ENCODE measurements at places on chromosomes 1 and 21. TPM values are rescaled to one million over a fixed set of nuclear protein-coding genes. Genes with fewer than 3 reads are reported as not detected.

The CLCA1 gene
- total RNA-seq, result not detected

DNA sequence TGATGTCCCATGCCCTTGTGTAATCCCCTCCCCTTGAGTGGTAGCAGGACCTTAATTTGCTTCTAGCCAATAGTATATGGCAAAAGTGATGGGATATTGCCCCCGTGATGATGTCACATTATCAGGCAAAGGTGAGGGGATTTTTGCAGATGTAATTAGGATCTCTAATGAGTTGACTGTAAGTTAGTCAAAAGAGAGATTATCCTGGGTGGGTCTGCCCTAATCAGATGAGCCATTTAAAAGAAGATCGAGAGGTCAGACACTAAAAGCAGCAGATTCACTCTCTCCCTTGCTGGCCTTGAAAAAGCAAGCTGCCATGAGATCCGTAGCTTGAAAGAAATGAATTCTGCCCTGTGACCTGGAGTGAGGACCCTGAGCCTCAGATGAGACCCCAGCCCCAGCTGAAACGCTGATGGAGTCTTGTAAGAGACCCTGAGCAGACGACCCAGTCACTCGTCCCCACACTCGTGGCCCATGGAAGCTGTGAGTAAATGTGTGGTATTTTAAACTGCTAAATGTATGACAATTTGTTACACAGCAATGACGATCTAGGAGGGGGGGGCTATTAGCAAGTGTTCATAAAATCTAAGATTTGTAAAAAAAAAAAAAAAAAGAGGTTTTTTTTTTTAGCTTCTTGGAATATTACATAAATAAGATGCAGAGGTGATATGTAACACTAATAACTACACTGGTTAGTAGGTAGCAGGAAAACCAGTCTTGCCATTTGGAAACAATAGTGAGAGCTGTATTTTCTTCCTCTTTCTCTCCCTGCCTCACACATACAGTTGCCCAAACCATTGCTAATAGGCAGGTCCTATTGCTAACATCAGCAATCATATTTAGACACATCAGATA lies 50.3 kb upstream of the TARBP1 start:
- no peaks in the 10 kb centered on the region for H3K36me3 ChIP-seq
- no peaks in the 10 kb centered on the region for H3K27me3 ChIP-seq
- DNase-seq, result no peak
- peaks cover 13% of the 10 kb centered on the region for H3K4me1 ChIP-seq

DNA sequence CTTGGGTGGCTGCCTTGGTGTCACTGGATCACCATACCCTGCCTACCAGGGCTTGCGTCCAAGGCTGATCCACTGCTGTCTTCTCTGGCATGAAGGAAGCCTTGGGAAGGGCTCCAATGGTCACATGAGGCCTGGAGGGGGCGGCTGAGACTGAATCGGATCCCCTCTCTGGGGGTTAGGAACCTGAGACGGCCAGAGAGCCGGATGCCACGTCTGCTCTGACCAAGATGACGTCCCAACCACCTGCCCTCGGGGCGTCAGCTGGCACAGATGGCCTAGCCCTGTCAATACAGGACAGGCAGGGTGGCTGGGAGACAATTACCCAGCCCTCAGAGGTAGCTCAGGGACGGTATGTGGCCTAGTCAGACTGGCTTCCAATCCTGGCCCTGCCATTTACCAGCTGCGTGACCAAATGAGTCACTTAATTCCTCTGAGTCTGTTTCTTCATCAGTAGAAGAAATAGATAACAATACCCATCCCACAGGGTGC lies 5.4 kb downstream of the TRIM62 start:
- no peak overlapping the region for H3K4me3 ChIP-seq
- no peaks in the 10 kb centered on the region for H3K27me3 ChIP-seq
- peaks cover 14% of the 10 kb centered on the region for H3K4me1 ChIP-seq

DNA sequence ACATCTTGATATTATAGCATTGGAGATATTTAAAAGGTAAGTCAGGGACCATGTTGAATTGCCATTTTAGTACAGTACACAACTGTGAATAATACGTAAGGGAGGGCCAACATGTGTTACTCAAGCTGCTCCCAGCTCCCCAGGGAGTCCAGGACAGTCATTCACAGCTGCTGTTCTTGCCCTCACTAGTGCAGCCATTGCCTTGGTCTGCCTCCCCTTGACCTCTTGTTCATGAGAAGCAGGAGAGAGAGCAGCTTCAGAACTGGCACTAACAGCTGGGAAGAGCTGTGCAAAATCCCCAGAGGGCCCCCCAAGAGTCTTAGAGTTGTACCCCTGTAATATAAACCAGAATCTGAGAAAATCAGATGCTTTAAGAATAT lies 16.4 kb downstream of the TCEANC2 start:
- no peaks in the 10 kb centered on the region for H3K4me1 ChIP-seq
- H3K27me3 ChIP-seq, result no peaks in the 10 kb centered on the region

GRCh38 chr1:13889495-13889894 lies 189.5 kb downstream of the PRDM2 start:
- DNase-seq, result no peak
- no peak overlapping the region for H3K27ac ChIP-seq
- H3K27me3 ChIP-seq, result peaks cover 51% of the 10 kb centered on the region
- no peak overlapping the region for H3K4me3 ChIP-seq
- peaks cover 9% of the 10 kb centered on the region for H3K4me1 ChIP-seq

DNA sequence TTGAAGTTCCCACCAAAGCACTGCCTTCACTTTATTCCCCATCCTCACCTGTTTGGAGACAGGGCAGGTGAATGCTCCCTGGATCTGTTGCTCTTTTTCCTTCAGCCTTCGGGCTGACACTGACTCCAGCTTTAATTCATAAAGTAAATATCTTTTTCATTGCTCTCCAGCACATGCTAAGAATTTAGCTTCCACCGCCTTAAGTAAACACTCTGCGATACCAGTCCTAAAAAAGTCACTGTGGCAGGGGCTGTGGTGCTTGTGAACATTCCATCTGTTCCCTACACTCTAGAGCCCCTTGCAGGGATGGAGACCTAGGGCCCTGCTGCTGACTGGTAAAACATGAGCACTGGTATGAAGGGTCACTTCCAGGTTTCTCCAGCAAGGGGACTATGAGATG lies 896 bp upstream of the PLA2G2A start:
- no peak overlapping the region for H3K27ac ChIP-seq
- no peaks in the 10 kb centered on the region for H3K4me1 ChIP-seq
- no peaks in the 10 kb centered on the region for H3K36me3 ChIP-seq
- no peak for DNase-seq

DNA sequence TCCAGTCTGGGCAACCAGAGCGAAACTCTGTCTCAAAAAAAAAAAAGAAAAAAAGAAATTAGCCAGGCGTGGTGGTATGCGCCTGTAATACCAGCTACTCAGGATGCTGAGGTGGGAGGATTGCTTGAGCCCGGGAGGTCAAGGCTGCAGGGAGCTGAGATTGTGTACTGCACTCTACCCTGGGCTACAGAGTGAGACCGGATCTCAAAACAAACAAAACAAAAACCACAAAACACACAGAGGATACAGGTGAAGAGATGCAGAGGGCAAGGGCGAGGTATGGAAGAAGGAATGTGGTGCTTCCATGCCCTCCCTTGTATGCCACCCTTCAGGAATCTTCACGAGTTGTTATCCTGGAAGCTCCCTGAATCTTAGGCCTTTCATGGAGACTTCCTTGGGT lies 68.5 kb downstream of the NDUFS5 start:
- no peak for DNase-seq
- no peaks in the 10 kb centered on the region for H3K36me3 ChIP-seq
- no peaks in the 10 kb centered on the region for H3K4me1 ChIP-seq
- no peak overlapping the region for H3K27ac ChIP-seq
- H3K27me3 ChIP-seq, result no peaks in the 10 kb centered on the region

DNA sequence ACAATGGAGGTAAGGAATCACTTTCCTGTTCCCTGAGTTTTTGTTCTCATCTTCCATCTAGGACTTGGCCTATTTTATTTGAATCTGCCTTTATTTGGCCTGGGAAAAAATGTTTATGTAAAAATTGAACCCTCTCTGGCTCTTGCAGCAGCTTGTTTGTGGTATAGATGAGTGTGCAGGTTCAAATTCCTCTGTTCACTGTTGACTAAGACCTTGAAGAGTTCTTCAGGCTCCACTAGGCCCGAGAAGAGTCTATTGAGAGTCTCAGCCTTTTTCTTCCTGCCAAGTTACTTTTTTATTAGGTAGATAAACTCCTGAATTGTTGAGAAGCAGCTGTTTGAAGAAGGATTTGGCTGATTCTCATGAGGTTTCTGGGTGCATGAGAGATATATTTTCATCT lies 248.8 kb upstream of the ADGRL2 start:
- no peaks in the 10 kb centered on the region for H3K27me3 ChIP-seq
- H3K4me3 ChIP-seq, result no peak overlapping the region
- no peaks in the 10 kb centered on the region for H3K36me3 ChIP-seq

The CYP4X1 gene
- not detected for total RNA-seq

DNA sequence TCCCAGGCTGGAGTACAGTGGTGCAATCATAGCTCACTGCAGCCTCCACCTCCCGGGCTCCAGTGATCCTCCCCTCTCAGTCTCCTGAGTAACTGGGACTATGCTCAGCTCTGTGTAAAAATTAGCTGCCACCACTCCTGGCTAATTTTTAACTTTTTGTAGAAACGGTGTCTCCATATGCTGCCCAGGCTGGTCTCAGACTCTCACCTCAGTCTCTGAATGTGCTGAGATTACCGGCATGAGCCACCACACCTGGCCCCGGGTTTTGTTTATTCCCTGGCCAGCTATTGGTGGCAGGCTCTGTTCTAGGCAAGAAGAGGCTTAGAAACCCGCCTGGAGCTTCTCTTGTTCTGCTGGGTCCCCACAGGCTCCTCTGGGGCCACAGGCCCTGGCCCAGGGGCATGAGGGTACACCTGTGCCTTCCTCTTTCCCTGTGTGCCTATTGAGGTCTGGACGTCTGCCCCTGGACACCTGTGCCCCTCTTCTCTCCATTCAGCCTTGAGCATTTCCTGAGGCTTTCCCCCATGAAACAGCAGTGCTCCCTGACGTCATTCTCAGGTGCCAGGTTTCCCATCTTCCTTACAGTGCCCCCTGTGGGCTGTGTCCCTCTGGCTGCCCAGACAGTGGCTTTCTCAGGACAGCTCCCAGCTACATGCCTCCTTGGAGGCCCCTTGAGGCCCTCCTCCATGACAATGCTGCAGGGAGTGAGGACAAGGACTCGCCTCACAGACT lies 57.5 kb downstream of the PCP4 start:
- H3K27me3 ChIP-seq, result no peaks in the 10 kb centered on the region
- H3K27ac ChIP-seq, result no peak overlapping the region
- no peak for DNase-seq
- H3K4me1 ChIP-seq, result no peaks in the 10 kb centered on the region

The HRNR gene
- total RNA-seq, result not detected

DNA sequence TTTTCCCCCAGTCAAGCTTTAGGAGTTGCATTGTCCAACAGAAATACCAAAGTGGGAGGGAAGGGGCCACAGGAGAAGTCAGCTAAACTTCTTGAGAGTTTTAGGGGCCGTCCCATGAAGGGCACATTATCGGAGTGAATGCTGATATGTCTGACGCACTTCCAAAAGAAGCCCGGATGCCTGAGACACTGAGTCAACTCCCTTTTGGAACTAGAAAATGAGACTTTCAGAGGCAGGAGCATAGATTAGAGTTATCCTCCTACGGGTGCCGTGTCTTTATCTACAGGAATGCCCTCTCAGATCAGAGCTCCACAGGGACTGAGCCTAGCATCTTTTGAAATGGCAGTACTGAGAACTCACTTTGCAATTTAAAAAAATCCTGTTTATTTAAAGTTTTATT lies 13.1 kb downstream of the ACTN2 start:
- H3K27ac ChIP-seq, result no peak overlapping the region
- no peaks in the 10 kb centered on the region for H3K36me3 ChIP-seq
- no peaks in the 10 kb centered on the region for H3K27me3 ChIP-seq
- no peaks in the 10 kb centered on the region for H3K4me1 ChIP-seq
- no peak overlapping the region for H3K4me3 ChIP-seq

DNA sequence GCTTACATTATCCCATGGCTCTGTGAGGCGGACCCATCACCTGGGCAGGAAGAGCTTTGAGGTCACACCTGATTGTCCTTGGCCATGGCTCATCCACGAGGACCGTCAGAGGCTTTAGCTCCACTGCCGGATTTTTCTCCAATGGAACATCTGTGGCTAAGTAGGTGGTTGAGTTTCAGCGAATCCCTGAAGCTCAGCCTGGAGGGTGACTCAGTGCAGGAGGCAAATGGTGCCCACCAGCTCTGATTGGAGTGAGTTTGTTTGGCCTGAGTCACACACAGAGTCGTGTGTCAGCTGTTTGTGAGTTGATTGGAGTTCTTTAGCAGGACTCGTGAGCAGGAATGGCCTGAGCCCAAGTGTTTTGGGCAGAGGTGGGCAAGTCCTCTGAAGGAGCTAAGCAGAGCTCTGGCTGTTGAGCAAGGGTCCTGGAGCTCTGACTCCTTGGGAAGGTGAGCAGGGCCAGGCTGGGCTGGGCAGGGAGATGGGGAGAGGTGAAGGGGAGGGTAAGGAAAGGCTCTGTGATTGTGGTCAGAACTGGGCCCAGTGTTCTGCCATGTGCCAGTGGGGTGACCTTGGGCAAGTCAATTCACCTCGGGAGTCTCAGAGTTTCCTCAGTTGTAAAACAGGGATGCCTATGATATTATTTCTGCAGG lies 2.0 kb downstream of the SLC6A17 start:
- H3K36me3 ChIP-seq, result no peaks in the 10 kb centered on the region
- H3K27ac ChIP-seq, result no peak overlapping the region
- H3K4me1 ChIP-seq, result peaks cover 7% of the 10 kb centered on the region
- no peaks in the 10 kb centered on the region for H3K27me3 ChIP-seq

GRCh38 chr1:44134071-44134920 lies 7.1 kb downstream of the KLF18 start:
- DNase-seq, result no peak
- H3K27ac ChIP-seq, result no peak overlapping the region
- H3K27me3 ChIP-seq, result no peaks in the 10 kb centered on the region

GRCh38 chr1:172477741-172478140 lies 33.9 kb upstream of the PIGC start:
- H3K27me3 ChIP-seq, result no peaks in the 10 kb centered on the region
- no peaks in the 10 kb centered on the region for H3K4me1 ChIP-seq
- no peak overlapping the region for H3K27ac ChIP-seq
- DNase-seq, result no peak

DNA sequence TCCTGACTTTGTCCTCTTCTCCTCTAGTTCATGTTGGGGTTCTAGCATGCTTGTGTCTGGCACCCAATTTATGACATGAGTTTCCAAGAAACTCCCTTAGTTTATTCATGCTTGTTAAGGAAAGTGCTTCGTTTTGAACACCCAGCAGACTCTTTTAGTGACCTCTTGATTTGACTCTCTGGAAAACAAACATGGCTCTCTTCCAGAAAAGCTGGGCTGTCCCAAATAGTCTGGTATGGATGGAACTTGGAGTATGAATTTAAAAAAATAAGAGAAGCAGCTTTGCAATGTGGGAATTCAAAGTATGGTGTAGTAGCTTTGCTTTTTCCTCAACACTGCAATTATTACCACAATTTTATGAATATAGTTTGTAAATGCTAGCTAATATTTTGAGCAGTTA lies 143.4 kb upstream of the C8B start:
- no peaks in the 10 kb centered on the region for H3K4me1 ChIP-seq
- no peaks in the 10 kb centered on the region for H3K36me3 ChIP-seq
- DNase-seq, result no peak

GRCh38 chr1:18549906-18550305 lies 69.2 kb downstream of the KLHDC7A start:
- no peak for DNase-seq
